ENCODE measurements at places on chromosomes 13 and 19. TPM values are rescaled to one million over a fixed set of nuclear protein-coding genes. Genes with fewer than 3 reads are reported as not detected.

DNA sequence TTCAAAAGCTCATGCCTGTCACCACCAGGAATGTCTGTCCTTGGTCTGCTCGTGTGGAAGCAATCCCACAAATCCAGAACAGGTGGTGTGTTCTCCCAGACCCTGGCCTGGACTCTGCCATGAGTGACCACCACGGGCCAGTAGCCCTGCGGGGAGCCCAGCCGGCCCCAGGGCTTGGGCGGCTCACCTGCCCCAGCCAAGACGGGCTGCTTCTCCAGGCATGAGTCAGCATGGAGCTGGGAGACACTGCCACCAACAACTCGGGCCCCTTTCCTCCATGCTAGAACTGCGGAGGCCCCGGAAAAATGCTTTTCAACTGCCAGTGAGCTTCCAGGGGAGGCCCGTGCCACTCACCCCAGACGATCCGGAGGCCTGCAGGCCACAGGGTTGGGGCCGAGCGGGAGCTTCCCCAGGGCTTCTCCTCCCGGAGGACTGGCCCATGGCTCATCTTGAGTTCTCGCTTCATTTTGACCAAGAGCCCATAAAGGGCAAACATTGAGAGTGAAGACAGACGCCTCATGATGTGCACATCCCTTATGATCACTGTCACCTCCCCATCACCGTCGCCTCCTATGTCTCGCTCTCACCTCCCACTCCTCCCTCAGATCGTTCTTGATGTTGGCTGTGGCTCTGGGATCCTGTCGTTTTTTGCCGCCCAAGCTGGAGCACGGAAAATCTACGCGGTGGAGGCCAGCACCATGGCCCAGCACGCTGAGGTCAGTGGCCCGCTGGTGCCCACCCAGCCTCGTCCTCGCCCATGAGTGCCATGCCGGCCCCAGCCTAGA lies 16.7 kb downstream of the YIPF2 start:
- no peak overlapping the region for H3K4me3 ChIP-seq
- no peaks in the 10 kb centered on the region for H3K36me3 ChIP-seq
- no peaks in the 10 kb centered on the region for H3K4me1 ChIP-seq
- H3K27me3 ChIP-seq = no peaks in the 10 kb centered on the region
- H3K27ac ChIP-seq = no peak overlapping the region

- H3K27me3 ChIP-seq = no peaks in the 10 kb centered on the region
- no peaks in the 10 kb centered on the region for H3K36me3 ChIP-seq
- H3K4me3 ChIP-seq = peak within 1 kb of the TSS; percentile 50
- H3K27ac ChIP-seq = no peak within 1 kb of the TSS
- peak; percentile 100 for DNase-seq
Observed at GRCh38 chr19:45584332-45585157, at the start of gene OPA3. Gene OPA3, minus strand, starts transcription at chr19:45584802. Its CDS starts 38 bp downstream, at chr19:45584764.

DNA sequence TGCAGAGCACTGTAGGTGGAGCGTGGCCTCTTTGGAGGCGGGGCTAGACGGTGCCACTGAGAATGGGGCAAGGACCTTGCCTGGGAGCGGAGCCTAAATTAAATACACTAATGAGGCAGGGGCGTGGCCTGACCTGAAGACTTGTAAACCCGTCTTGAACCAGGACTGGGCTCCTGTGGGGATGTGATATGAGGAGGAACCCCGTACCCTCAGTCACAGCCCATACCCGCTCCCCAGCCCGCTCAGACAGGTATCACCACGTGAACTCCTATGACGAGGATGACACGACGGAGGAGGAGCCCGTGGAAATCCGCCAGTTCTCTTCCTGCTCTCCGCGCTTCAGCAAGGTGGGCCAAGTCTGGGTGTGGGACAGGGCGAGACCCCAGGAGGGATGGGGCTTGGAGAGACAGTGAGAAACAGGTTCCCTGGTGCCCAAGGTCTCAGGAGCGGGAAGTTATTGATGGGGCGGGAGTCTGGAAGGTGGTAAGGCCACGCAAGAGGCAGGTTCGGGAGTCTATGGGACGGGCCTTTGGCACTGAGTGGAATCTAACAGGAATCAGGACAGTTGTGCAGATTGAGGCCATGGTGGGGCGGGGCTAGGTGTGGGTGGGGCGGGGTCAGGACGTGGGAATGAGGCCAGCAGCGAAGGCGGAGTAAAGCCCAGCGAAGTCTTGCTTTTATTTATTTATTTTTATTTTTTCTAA lies 14.7 kb downstream of the DNASE2 start:
- no peak for DNase-seq
- H3K27ac ChIP-seq = no peak overlapping the region
- no peaks in the 10 kb centered on the region for H3K36me3 ChIP-seq
- no peaks in the 10 kb centered on the region for H3K27me3 ChIP-seq
- no peak overlapping the region for H3K4me3 ChIP-seq

- H3K4me1 ChIP-seq = no peaks in the 10 kb centered on the region
- H3K36me3 ChIP-seq = no peaks in the 10 kb centered on the region
- no peaks in the 10 kb centered on the region for H3K27me3 ChIP-seq
- H3K4me3 ChIP-seq = no peak overlapping the region
- no peak for DNase-seq
Observed at GRCh38 chr13:73387318-73387717, 328.5 kb downstream of the KLF5 start.

DNA sequence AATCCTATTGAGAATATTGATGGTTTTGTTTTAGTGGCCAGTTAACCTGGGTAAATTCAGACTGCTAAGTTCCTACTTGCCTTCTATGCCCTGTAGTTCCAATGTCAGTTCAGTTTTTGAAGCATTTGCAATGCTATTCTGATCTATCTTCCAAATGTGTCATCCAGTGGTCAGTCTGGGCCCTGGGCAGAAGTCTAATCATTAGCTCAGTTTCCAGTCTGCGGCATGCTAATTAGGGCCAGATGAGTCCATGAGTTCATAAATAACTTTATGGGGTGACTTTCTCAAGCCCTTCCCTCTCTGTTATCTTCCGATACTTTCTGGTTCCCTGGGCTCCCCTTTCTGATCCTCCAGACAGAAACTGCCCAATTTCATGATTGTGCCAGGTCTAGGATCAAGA lies 32.7 kb downstream of the FAM187B start:
- H3K4me3 ChIP-seq = no peak overlapping the region
- H3K36me3 ChIP-seq = no peaks in the 10 kb centered on the region
- H3K4me1 ChIP-seq = no peaks in the 10 kb centered on the region
- no peaks in the 10 kb centered on the region for H3K27me3 ChIP-seq
- DNase-seq = no peak
- H3K27ac ChIP-seq = no peak overlapping the region

MBD3L3 gene
- total RNA-seq = not detected
